Naive thymus-derived CD8-positive, alpha-beta T cell (primary cell): ENCODE measurements at places on chromosomes 1 and 21. TPM values are rescaled to one million over a fixed set of nuclear protein-coding genes. Genes with fewer than 3 reads are reported as not detected.
A peak's percentile ranks its signal among the peaks of the same experiment; 100 is the strongest.

FMO4 gene
- total RNA-seq: 3.9 TPM

DNA sequence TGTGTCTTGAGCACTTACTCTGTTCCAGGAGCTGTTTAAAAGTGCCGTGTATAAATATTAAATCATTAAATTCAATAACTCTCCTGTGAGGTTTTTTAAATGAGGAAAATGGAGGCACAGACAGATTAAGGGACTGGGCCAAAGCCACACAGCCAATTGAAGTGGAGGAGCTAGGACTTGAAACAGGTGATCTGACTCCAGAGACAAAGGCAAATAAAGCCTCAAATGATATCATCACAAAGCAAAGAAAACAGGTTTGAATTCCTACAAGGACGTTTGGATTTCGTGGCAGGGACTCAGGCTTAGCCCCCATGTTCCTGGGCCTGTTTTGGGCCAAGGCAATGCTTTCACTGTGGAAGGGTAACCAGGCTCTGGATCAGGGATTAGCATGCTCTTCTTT is 45.2 kb upstream of the DMBX1 start:
- DNase-seq: no peak

DNA sequence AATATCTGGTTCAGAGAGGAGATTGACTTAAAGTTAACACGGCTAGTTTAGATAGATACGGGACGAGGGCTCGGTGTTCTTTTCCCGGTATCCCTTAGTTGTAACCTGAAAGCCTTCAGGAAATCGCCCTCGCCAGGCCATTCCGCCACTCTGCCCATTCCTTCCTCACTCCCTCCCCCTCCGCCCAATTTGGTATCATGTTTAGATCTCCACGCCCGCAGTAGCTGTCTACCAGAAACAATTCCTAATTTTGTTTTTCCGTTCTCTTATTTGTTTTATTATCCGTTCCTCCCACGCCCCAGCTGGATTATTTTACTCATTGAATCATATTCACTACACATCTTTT is 685 bp upstream of the VAMP4 start:
- DNase-seq: peak; percentile 63

- DNase-seq: no peak
Observed at GRCh38 chr1:228740543-228741317, 5.5 kb downstream of the RHOU start.

DNA sequence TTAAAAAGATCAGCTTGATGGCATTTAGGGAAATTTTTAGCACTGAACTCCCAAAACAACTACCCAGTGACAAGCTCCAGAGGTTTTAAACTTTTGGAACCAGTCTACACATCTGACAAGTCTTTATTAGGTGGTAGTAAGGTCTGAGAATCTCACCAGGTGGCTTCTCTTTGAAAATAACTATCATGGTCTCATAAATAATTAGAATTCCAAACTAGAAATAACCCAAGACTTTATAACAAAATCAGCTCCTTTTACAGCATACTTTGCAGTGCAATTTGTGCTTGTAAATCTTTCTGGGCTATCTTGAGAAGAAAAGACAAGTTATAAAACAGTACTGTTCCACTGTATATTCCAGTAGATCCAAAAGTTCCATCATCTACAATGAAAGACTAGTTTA is 108.7 kb downstream of the LTN1 start:
- DNase-seq: no peak

DNA sequence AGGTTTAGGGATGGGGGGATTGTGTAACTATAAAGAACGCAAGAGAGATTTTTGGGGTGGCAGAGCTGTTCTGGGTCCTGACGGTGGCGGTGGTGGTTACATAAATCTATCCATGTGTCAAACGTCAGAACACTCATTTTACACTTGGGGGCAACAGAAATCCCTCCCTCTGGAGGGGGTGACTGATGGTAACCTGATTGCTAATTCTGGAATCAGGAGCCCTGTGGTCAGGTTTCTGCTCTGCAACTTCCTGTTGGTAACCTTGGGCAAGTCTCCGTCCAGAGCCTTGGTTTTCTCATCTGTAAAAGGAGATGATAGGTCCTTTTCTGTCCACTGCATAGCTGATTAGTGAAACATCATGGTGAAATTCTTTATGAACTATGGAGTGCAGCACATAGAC is 40.9 kb downstream of the ALPL start:
- no peak for DNase-seq

DNA sequence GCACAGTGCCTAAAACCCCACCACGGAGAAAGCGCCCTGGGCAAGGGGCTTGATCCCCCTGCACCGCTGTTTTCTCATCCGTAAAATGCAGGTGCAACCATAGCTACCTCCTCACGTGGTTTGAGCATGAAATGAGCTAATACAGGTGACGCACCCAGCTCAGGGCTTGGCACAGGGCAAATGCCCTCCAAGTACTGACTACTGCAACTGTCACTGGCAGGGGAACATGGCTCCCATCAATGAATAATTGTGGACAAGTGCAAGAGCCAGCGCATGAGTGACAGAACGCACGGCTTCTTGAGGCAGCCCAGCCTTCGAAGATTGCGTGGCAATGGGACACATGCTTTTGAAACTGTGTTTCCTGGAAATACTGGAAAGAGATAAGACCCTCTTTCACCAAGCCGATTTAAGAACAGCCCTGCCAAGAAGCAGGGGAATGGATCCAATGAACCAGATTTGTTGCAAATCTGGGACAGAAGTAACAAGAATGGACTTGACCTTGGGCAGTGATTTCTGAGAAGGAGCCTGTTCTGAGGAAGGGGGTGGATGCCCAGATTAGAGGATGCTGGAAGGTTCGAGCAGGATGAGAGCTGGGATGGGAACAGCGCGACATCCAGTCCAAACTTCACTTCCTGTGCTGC is 92.8 kb upstream of the IFFO2 start:
- no peak for DNase-seq

- no peak for DNase-seq
Observed at GRCh38 chr1:186985889-186986491, 157.2 kb downstream of the PLA2G4A start.

DNA sequence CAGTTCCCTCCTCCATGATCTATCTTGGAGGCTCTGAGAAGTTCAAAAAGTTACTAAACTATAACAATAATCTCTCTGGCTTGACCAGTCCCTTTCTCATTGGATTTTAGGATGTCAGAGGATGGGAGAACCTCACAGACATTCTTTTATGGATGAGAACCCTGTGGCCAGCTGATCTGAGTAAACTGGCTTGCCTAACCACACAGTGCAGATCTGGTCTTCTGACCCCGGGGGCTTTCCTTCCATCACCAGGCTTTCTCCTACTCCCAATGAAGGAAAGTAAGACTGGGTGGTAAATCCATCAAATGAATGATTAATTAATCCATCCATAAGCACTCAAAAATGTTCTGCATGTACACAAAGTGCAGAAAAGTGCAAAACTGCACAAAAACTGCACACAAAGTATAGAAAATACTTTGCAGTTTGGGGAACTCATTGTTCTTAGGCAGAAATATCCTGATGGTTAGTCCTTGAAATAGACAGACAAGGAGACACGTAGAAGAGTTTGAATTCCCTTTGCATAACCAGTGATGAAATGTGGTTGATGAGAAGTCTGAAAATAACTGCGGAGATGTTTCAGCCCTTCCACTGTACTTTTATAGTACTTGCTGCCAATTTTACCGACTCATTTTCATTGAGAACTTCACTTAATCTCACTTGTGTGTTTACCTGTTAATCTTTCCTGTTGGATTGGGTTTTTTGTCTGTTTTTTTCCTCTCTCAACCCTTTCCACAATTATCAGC is 2.5 kb upstream of the F3 start:
- no peak for DNase-seq

GRCh38 chr1:211133393-211133835 is 534 bp downstream of the KCNH1 start:
- DNase-seq: no peak

SLC1A7 gene
- not detected for total RNA-seq

HCRTR1 gene
- total RNA-seq: not detected

PTPN7 gene
- total RNA-seq: 35.9 TPM

- no peak for DNase-seq
Observed at GRCh38 chr1:118925651-118926050, 62.5 kb downstream of the TBX15 start.

NTMT2 gene
- total RNA-seq: not detected

GRCh38 chr1:119600561-119600960 is 47.5 kb downstream of the ZNF697 start:
- DNase-seq: no peak

CCDC185 gene
- total RNA-seq: not detected

KCNK1 gene
- total RNA-seq: not detected

DNA sequence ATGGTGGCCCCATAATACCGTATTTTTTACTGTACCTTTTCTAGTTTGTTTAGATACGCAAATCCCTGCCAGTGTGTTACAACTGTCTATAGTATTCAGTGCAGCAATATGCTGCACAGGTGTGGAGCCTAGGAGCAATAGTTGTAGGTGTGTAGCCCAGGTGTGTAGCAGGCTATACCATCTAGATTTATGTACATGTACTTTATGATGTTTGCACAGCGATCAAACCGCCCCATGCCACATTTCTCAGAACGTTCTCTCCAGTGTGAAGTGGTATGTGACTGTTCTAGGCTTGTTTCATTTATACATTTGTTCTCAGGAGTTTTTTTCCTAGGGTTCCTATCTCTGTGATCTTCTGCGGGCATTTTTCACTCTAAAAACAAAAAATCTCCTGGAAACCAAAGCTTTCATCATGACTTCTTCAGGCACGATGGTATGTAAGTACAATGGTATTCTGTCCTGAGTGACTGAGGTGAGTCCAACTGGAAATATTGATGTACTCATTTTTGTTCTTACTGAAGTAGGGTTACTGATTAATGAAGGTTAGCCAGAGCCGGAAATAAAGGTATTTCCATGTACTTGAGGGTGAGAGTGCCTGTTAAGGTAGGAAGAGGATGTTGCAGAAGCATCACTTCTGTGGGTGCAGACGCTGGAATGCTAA is 153.0 kb downstream of the GABPA start:
- no peak for DNase-seq

DNA sequence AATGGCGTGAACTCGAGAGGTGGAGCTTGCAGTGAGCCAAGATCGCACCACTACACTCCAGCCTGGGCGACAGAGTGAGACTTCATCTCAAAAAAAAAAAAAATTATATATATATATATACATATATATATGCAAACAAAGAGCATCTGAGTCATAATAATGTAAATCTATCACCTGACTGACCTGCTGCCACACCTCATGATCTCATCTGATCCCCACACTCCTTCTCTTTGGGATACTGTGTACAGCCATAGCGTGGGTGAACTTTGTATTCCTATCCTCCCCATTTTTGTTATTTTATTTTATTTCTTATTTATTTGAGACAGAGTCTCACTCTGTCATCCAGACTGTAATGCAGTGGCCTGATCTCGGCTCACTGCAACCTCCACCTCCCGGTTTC is 2.6 kb upstream of the HDAC1 start:
- DNase-seq: no peak

NBPF3 gene
- 22.6 TPM for total RNA-seq

DNA sequence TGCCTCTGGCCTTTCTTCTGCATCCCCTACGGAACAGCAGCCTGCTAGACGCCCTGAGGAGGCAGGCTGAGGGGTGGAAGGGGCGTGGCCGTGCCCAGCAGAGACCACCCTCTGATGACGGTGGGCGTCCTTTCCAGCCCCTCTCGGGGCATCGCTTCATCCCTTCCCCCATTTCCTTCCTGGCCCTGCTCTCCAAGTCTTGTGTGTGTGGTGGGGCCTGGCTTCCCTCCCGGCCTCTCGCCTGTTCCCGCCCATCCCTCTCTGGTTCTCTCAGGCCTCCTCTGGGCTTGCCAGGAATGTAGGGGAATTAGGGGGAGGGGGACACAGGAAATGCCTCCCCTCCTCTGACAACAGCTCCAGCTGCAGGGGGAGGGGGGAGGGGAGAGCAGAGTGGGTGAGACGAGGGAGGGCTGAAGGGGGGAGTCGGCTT is 51.1 kb downstream of the SKI start:
- DNase-seq: no peak

FCGR1A gene
- not detected for total RNA-seq

DNA sequence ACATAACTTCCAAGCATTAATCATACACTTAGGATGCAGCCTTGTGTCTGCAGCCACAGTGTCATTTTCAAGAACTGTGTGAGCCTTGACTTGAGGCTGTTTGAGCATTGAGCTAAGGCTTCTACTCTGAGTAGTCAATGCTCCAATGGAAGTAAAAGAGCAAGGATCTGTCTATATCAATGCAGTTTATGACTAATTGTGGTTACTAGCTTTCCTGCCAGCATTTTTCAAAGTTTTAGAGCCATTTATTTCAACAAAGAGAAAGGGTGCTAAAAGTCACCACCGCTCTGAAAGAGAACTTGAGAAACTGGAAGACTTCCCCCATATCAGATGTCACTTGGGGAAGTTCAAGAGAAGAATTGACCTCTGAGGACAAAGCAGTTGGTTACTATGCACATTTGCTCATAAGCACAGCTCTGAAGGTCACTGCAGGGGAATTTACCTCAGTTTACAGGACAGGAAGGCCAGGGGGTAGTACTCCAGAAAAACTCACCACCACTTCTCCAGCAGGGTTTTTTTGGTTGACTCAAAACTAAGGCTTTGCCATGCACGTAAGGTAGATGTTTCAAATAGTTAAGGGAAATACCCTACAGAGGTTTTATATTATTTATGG is 24.5 kb upstream of the RGS1 start:
- no peak for DNase-seq

DNA sequence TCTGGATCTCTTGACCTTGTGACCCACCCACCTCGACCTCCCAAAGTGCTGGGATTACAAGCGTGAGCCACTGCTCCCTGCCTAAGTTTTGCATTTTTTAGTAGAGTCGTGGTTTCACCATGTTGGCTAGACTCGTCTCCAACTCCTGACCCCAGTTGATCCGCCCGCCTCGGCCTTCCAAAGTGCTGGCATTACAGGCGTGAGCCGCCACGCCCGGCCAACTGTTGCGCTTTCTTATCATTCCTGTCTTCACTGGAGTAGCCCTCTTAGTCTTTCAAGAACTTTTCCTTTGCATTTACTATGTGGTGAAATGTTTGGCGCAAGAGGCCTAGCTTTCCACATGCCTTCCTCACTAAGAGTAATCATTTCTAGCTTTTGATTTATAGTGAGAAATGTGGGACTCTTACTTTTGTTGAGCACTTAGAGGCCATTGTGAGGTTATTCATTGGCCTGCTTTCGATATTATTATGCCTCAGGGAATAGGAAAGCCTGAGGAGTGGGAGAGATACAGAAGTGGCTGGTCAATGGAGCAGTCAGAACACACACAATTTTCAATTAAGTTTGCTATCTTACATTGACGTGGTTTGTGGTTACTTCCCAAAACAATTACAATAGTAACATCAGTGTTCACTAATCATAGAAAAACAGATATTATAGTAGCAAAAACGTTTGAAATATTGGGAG is 111.0 kb downstream of the ZMYM4 start:
- no peak for DNase-seq

- DNase-seq: no peak
Observed at GRCh38 chr21:45931397-45931969, 50.1 kb upstream of the COL6A1 start.

CFHR4 gene
- not detected for total RNA-seq
